ENCODE measurements at places on chromosomes 6 and 20.
A peak's percentile ranks its signal among the peaks of the same experiment; 100 is the strongest.

DNA sequence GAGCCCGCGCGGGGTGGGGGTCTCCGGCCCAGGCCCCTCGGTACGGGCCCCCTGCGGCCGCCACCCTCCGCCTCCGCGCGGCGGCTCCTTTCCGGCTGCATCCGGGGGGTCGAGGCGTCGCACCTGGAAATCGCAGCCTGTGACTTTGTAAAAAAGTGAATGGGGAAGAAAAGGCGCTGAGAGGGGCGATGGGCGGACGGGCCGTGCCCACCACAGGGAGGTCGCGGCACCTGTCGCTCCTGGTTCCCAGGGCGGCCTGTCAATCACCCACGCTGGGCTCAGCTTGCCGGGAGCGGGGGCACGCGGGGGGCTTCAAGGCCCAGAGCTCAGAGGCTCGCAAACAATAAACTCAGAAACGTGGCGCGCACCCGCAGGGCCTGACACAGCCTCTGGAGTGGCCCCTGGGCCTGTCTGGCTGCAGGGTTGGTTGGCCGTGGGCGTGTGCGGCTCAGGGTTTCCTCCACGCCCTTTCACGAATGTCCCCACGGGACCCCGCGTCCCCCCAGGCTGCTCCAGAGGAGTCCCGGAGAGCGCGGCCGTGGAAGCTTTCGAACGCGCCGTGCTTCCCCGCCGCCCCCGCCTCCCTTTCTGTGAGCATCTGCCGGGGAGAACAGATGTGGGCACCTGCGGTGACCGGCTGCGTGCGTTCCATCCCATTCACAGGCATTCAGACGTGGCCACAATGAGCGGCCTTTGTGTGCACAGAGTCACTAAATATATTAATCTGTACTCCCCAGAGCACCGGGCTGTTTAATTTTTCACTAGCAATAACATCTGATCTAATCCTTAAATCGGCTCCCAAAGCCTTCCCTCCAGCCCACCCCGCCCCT is 6.1 kb upstream of the DLL1 start:
- DNase-seq, result no peak

GRCh38 chr6:105452924-105453756 is 50.3 kb upstream of the PREP start:
- no peak for DNase-seq

DNA sequence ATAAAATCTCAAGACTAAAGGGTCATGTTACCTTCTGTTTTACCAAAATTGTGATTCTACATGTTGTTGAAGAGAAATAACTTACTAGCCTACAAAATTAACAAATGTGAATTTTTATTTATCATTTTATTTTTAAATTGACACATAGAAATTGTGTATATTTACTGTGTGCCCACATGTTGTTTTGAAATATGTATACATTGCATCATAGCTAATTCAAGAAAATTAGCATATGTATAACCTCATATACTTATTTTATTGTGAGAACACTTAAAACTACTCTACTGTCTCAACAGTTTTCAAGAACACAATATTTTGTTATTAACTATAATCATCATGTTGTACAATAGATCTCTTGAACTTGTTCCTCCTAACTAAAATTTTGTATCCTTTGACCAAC is 177.8 kb downstream of the EPM2A start:
- DNase-seq, result no peak

DNA sequence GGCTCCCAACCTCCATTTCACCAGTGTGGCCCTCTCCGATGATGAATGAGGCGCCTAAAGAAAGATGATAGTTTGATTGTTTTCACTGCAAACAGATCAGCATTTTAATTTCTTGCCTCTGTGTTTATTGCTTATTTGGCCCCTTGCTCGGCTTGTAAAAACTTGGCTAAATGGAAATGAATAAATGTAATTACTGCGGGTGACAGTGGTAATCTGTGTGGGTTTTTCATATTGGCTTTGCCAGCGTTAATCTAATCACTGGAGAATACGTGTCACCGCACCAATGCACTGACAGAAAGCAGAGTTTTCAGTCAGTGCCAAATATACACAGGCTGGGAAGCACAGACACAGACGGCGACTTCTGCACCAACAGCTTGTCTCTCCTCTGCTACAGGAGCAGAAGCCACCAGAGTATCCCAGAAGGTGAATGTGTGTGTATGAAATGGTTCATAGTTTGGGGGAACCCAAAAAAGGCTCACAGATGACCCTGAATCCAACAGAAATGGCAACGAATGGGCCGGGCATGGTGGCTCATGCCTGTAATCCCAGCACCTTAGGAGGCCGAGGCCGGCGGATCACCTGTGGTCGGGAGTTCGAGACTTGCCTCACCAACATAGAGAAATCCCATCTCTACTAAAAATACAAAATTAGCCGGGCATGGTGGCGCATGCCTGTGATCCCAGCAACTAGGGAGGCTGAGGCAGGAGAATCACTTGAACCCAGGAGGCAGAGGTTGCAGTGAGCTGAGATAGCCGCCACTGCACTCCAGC is 534.0 kb downstream of the PKHD1 start:
- DNase-seq, result no peak

DNA sequence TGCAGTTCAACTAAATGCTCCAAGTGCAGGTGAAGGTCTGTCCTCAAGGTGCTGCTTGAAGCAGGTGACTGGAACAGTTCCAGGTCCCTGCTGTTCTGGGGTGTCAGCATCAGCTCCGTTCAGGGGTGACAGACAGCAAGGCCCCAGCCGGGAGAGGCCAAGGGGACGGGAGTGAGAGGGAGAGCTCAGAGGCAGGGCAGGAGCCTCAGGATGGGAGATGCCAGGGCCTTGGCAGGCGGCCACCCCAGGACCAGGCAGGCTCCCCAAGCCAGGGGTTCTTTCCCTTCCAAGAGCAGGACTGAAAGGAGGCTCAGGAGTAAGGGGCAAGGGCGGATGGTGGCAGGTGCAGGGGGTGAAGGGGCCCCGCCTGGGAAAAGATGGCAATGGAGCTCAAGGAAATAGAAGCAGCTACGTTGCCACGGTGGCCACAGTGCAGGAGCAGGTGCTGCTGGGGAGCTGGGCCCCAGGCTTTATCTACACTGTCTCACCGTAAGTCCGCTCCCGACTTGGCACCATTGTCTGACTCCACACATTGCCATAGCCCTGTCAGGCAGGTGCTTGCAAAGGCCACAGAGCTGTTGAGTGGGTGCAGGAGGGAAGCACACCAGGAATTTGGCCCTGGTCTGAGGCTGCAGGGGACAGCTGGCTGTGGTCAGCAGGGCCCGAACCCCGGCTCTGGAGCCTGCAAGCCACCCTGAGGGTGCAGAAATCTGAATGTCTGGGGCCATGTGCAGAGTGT is 43.1 kb downstream of the ERMARD start:
- no peak for DNase-seq

- DNase-seq, result no peak
Observed at GRCh38 chr6:28496099-28496779, 19.4 kb downstream of the GPX6 start.

- DNase-seq, result peak; percentile 23
Observed at GRCh38 chr6:129184808-129185366, 301.9 kb downstream of the LAMA2 start.

DNA sequence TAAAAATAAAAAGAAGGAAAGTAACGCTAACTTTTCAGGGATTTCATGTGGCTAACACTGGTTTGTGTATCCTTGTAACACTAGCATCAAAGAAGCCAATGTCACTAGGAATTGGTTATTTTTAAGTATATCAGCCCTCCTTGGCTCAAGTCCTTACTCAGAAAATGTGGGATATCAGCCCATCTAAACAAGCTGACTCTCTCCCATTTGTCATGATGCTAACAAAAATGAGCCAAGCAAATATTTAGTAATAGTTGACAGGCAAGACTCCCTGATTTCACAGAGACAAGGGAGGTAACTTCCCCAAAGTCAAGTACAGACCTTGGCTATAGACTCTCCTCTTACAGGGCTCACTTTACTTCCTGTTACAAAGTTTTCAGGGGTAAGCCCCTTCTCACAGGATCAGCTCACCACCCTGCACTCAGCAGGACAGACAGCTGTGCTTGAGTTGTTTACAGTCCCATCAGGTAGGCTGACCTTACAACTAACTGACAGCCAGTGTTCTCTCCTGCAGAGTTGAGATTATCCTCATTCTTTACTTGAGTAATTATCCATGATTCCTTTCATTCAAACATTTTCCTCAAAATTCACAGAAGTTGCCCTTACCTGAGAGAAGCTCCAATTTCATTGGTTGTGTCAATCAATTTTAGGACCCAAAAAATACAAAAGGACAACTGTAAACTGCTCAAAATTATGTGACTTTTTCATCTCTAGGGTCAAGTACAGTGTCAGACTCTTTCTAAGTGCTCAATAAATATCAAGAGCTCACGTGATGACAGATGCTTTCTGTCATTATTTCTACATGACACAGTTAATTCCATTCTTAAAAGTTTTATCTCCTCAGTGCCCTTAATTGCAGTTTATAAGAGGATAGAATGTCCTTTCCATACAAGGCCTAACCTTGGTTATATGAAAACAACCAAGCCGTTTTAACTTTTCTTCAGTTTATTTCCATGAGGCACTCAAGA is 38.1 kb upstream of the BMP5 start:
- no peak for DNase-seq

GRCh38 chr20:62087632-62088031 is 22.0 kb upstream of the TAF4 start:
- no peak for DNase-seq

GRCh38 chr20:25318471-25319240 is 70.8 kb downstream of the PYGB start:
- no peak for DNase-seq

GRCh38 chr6:158835616-158836221 is 16.6 kb upstream of the EZR start:
- no peak for DNase-seq

GRCh38 chr6:110933912-110934311 is 24.6 kb upstream of the GTF3C6 start:
- DNase-seq, result no peak

- DNase-seq, result no peak
Observed at GRCh38 chr6:46610862-46611553, 41.6 kb downstream of the CYP39A1 start.

GRCh38 chr6:4349323-4349722 is 213.9 kb upstream of the ECI2 start:
- DNase-seq, result no peak

DNA sequence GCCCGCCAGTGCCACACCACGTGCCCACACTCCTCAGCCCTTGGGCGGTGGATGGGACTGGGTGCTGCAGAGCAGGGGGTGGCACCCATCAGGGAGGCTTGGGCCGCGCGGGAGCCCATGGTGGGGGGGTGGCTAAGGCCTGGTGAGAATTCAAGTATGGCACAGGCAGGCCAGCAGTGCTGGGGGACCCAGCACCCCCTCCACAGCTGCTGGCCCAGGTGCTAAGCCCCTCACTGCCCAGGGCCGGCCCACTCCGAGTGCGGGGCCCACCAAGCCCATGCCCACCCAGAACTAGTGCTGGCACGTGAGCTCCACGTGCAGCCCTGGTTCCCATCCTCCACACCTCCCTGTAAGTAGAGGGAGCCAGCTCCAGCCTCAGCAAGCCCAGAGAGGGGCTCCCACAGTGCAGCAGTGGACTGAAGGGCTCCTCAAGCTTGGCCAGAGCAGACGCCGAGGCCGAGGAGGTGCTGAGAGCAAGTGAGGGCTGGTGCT is 1091.1 kb upstream of the GJE1 start:
- no peak for DNase-seq

GRCh38 chr6:34722451-34722850 is 25.9 kb upstream of the ILRUN start:
- DNase-seq, result no peak

GRCh38 chr6:53446151-53446550 is 97.4 kb upstream of the ELOVL5 start:
- no peak for DNase-seq

- DNase-seq, result peak; percentile 86
Observed at GRCh38 chr20:10306440-10307358, 88.1 kb downstream of the SNAP25 start.

GRCh38 chr6:128483472-128484135 is 36.8 kb downstream of the PTPRK start:
- DNase-seq, result no peak

DNA sequence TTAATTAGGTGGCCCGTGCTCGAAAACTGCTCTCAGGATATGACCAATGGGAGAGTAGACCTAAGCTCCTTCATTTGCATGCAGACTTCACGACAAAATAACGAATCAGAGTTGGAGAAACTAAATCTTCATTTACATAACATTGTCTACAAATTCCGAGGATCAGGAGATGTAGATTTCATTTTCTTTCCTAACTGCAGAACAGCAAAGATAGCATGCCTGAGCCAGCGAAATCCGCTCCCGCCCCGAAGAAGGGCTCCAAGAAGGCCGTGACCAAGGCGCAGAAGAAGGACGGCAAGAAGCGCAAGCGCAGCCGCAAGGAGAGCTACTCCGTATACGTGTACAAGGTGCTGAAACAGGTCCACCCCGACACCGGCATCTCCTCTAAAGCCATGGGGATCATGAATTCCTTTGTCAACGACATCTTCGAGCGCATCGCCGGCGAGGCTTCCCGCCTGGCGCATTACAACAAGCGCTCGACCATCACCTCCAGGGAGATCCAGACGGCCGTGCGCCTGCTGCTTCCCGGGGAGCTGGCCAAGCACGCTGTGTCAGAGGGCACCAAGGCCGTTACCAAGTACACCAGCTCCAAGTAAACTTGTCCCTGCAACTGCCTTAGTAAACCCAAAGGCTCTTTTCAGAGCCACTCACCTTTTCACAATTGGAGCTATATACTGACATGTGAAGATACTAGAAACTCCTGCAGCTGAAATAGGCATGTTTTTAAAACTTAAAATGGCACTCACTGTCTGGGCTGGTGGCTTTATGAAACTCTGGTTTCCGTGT is 96.5 kb downstream of the HFE start:
- peak; percentile 93 for DNase-seq

DNA sequence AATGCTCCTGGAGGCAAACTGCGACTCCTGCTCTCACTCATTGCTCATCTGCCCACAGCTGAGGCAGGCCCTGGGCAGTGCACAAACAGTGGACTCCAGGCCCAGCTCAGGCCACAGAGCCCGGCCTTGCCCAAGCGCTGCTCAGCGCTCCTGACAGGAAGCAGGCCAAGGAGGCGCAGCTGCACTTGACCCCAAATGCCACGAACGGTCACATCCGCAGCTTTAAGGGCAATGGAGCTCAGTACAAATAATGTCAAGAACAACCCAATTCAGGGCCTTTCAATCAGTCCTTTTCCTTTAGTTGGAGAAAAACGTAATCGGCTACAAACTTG is 33.8 kb downstream of the RRBP1 start:
- no peak for DNase-seq

- DNase-seq, result peak; percentile 81
Observed at GRCh38 chr20:63873477-63873971, 8.5 kb downstream of the TPD52L2 start.

GRCh38 chr6:25130518-25130917 is 148.7 kb upstream of the CARMIL1 start:
- DNase-seq, result no peak

Data from EL (cell line).